ENCODE measurements at places on chromosomes 2 and 18. TPM values are rescaled to one million over a fixed set of nuclear protein-coding genes. Genes with fewer than 3 reads are reported as not detected.

DNA sequence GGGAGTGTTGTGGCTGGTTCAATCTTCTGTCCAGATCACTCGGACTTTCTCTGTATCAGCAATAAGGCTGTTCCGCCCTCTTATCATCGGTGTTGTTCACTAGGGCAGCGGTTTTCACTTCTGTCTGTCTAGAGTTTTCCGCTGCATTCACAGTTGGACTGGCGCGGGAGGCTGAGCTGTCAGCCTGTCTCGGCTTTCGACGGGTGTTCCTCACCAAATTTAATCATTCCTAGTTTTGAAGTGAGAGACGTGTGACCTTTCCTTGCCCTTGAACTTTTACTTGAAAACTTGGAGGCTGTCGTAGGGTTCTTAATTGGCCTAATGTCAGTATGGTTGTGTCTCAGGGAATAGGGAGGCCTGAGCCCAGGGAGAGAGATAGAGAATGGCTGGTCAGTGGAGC lies 108.3 kb downstream of the NFATC1 start:
- DNase-seq: peak; percentile 36

DNA sequence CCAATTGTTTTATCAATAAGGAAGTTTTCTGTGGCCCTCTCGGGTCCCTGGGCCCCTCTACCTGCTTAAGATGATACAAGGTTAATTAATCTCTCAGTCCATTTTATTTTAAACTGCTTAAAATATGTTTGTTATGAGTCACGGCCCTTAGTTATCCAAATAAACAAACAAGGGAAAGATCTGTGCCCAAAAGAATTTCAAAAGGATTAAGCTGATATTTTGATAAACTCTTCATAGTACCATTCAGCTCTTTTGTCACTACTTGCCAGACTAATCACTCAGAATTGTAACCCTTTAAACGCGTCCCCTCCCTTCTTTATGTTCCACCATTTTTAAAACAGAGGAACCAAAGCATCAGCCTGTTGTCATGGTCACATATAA lies 144.7 kb upstream of the STK17B start:
- no peak for DNase-seq

- DNase-seq: no peak
Measured at GRCh38 chr18:58512648-58513588, 116.0 kb downstream of the ALPK2 start.

DNA sequence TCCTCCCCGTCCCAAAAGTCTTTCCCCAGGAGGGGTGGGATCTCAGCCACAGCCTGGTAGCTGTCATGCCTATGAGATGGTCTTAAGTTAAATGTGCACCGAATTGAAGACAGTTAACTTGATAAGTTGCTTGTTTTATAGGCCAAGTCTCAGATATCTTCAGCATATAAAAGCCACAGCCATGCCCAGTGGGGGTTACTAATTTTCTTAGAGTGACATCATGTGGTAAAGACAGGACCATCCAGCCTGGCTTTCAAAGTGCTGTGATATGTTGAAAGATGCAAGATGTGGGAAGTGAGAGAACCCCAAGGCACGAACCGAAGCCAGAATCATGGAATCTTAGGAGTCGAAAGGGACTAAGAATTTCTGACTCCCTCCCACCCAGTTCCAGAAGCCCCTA lies 42.1 kb upstream of the FAM124B start:
- DNase-seq: no peak

GRCh38 chr2:88117973-88118372 lies 9.9 kb downstream of the FABP1 start:
- DNase-seq: no peak

DNA sequence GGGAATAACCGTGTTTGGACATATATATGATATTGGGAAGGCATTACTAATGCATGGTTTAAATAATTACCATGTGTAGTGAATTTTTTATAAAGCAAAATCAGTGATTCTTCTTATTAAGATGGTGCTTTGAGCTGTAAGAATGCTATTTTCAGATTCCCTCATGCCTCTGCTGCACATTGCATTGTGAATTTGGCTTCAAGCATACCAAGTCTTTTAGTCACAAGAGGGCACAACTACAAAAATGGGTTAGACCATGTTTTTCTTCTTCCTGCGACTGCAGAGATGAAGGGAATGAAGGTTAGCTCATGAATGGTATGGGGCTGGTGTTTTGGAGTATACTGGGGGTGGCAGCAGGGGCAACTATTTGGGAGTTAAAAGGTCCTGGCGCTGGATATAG lies 320.1 kb downstream of the SLC4A3 start:
- DNase-seq: no peak

DNA sequence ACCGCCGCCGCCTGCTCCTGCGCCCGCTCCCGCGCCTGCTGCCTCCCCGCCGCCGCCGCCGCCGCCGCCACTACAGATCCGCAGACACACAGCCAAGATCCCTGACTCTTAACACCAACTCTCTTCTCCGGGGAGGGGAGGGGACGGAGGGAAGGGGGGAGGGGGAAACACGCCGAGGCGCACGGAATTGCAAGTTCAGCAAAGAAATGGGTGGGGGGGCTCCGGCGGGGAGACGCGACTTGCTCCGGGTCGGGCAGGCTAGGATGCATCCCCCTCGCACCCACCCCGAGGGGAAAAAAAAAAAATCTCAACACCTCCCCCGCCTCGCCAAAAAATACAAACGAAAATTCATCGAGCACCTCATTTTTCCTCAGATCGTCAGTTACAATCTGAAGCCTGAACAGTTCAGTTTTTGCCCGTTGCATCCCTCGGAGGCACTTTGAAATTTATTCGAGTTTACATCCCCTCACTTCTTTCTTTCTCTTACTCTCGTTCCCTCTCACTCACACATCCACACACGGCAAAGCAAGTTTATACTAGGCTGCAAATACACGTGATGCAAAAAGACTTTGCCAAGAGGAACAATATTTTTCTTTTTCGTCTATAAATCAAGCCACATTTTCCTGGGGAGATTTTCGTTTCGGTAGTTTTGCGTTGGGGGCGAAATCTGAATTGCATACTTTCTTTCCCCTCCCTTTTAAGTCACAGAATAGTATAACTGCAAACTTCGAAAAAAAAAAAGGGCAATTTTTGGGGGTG lies at the start of gene TCF4:
Gene TCF4, minus strand, starts transcription at position 82 of the 759 bp plus-strand sequence. CDS start 1,076 bp downstream, outside the sequence.
- DNase-seq: no peak

Gene FBLN7
- 0.77 TPM for total RNA-seq

Gene C1GALT1C1L
- total RNA-seq: not detected
